GM20000 (cell line): ENCODE measurements at places on chromosomes 11 and 22.

- DNase-seq, result no peak
These were observed 25.4 kb downstream of the CNTF start for GRCh38 chr11:58647866-58648265.

GRCh38 chr22:47608421-47608820 lies 846.0 kb downstream of the TBC1D22A start:
- DNase-seq, result no peak

DNA sequence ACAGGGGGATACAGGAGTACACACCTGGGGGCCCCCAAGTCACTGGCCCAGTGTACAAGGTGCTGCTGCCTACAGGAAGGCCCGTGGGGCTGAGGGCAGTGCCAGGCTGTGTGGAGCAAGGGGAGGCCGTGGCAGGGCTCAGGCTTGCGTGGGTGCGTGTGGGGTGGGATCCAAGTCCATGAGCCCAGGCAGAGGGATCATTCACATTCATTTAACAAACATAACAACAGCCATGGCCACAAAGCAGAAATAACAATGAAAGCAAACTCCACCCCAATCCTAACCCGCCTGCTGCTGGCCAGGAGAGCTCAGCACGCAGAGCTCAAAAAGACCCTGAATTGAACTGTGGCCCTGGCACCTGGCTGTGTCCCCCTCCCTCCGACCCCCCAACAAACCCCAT lies 17.0 kb upstream of the SCGB1A1 start:
- no peak for DNase-seq

DNA sequence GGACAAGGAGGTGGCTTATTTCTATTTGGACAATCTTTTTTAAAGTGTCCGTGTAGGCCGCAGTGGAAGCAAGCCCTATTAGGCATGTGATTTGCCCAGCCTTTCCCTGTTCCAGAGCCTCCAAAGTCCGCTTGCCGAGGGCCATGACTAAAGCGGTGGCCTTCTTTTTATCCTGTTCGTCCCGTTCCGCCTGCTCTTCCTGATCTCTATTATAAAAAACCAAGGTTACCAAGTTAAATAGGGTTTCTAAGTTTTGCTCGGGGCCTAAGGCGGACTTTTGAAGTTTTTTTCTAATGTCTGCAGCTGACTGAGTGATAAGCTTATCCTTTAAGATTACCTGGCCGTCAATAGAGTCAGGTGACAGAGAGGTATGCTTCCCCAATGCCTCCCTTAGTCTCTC lies 21.6 kb upstream of the MUC15 start:
- DNase-seq, result no peak
